ENCODE measurements at places on chromosomes 5 and 9.

DNA sequence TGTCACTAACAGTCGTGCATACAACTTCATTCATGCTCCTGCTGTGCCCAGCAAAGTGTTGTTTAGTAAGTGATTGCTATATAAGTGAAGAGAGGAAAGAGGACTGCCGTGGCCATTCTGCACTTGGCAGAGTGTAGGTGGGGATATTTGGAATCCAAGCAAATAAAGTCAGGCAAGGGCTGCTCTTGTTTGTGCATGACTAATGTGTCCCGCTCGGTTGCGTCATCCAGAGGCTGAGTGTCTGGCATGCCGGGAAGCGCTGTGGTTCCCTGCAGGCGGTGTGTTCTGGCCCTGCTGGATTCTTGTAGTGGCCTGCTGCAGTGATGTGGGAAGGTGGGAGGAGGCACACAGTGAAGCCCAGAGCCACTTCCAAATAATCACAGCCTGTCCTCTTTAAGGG, 136.9 kb upstream of the ANKH start:
- no peak for DNase-seq

GRCh38 chr9:98869078-98869745, 61.7 kb downstream of the GALNT12 start:
- DNase-seq = no peak

GRCh38 chr9:115104908-115105307, 13.0 kb downstream of the TNC start:
- DNase-seq = no peak

GRCh38 chr5:88746438-88746882, 136.5 kb downstream of the MEF2C start:
- no peak for DNase-seq

DNA sequence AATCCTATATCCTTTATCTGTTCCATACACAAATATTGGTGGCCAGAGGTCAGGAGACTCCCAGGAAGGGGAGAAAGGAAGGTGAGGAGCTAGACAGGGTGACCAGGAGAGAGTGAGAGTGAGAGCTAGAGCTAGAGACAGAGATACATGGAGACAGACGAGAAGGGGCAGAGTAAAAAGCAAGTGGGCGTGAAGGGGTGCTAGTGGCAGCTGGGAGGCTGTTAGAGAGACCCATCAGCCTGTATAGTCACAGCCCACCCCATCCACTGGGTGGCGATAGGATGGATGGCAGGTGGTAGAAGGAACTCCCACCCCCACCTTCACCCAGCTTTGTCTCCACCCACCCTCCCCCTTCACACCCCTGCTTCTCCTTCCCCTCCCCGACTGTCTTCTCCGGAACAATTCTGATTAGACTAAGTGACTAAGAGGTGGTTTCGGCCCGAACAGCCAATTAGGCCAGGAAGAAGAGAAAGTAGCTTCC, 32.8 kb downstream of the PCDH1 start:
- DNase-seq = no peak

DNA sequence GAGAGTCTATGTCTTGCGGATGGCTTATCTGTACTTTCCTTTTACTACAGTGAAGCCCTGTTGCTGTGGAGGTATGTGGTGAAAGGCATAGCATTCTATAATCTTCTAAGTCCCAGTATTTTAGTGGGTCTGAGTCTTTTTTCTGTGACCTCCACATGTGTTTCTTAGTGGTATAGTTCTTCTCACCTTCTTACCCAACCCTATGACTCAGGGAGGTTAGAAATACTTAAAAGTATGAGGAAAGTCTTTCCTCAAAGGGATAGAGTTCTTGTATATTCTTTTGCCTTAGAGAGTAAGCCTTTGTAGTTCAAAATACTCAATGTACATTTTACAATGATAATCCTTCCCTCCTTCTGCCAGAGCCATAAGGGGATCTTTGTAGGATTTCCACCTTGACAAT, 621.9 kb upstream of the CTNND2 start:
- DNase-seq = no peak

- DNase-seq = no peak
These were observed 194.7 kb downstream of the CHSY3 start for GRCh38 chr5:130099008-130099407.

- no peak for DNase-seq
These were observed 1012.6 kb downstream of the EFNA5 start for GRCh38 chr5:106658150-106658549.

DNA sequence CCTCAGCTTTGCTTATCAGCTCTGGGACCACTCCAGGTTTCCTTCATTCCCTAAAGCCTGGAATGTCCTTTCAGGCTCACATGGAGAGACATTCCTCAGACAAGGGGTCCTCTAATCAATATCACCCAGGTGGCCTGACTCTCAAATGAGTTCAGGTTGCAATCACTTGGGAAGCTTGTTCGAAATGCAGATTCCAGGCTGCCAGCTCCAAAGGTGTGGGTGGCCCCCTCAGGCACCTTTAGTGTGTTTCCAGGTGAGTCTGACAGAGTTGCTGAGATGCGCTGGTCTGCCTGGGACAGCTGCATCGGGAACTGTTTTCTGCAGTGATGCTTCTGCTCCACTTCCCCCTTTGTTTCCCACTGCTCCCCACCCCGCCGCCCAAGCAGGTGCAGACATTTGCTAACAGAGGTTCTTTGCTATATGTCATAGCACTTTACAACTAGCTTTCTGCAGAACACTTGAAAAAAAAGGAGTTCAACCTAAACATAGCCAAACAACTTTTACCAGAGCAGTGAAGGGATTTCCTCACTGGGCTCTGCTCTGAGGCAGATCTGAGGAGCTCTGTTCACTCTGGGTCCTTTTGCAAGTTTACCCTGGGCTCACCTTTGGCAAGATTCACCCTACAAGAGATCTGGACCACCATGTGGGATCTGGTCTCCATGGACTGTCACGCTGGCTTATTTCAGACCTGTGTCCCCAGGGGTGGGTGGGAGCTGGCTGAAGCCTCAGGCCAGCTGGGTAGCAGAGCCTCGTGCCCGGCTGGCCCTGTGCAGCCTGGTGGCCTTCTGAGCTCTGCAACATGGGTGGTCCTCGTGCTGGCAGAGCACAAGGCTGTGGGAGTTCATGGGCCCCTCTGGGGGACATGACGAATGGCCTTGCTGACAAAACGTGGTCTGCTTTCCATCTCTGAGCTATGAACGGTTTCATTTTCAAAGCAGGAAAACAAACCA, 539.6 kb downstream of the CCDC171 start:
- no peak for DNase-seq

- no peak for DNase-seq
These were observed 91.8 kb downstream of the UBE2R2 start for GRCh38 chr9:33908749-33909148.

GRCh38 chr5:115544043-115544435, 536 bp downstream of the FEM1C start:
- DNase-seq = peak; percentile 42

Data from effector CD4-positive, alpha-beta T cell (primary cell).